ENCODE measurements at places on chromosomes 3 and 15.

GRCh38 chr3:47299381-47300318, 16.9 kb downstream of the KLHL18 start:
- no peak for DNase-seq

DNA sequence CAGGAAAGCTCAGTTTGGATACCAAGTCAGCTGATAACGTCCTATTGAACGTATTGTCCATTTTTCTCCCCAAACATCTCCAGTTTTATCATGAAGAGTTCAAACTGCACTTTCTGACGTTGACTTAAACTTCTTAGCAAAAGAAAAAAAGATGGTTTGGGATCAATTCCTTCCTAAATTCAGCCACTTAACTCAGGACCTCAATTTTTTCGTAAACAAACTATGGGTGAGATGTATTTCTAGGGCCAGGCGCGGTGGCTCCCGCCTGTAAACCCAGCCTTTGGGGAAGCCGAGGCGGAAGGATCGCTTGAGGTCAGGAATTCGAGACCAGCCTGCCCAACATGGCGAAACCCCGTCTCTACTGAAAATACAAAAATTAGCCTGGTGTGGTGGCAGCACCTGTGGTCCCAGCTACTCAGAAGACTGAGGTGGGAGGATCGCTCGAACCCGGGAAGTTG, 464 bp upstream of the MRPS25 start:
- no peak for DNase-seq

DNA sequence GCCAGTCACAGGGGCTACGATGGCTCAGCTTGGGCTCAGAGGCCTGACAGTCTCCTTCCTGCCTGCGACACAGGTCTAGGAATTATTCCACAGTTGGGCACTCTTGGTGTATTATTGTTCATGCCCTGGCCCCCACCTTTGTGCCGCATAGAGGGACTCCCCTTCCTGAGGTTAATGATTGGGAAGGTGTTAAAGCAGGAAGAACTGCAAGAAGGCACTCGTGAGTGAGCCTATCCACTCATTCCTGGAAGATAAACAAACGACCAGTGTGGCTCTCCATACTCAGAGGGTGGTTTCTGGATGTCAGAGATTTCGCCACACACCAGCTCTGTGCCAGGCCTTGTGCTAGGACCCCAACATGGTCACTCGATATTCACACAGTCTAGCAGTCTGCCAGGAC, 12.3 kb downstream of the LIPC start:
- no peak for DNase-seq

- no peak for DNase-seq
Measured at GRCh38 chr3:3799173-3800079, at the start of gene LRRN1. LRRN1 (plus strand) TSS chr3:3799431; CDS start chr3:3844642, 45,211 bp downstream.

DNA sequence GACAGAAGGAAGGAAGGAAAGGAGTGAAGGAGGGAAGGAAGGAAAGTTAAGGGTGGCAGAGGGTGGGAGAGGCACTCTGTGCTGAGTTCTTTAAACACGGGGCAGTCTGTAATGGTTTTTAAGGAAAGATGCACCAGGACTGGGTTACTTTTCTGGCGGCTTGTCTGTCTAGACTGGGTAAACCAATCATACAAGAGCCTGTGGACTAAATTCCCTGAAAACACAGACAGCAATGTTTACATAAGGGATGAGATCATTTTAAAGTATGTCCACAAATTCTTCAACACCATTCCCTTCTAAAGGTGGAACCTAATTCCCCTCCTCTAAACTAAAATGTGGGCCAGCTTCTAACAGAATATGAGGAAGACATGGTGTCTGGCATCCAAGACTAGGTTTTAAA, 235.5 kb upstream of the IGF1R start:
- no peak for DNase-seq

DNA sequence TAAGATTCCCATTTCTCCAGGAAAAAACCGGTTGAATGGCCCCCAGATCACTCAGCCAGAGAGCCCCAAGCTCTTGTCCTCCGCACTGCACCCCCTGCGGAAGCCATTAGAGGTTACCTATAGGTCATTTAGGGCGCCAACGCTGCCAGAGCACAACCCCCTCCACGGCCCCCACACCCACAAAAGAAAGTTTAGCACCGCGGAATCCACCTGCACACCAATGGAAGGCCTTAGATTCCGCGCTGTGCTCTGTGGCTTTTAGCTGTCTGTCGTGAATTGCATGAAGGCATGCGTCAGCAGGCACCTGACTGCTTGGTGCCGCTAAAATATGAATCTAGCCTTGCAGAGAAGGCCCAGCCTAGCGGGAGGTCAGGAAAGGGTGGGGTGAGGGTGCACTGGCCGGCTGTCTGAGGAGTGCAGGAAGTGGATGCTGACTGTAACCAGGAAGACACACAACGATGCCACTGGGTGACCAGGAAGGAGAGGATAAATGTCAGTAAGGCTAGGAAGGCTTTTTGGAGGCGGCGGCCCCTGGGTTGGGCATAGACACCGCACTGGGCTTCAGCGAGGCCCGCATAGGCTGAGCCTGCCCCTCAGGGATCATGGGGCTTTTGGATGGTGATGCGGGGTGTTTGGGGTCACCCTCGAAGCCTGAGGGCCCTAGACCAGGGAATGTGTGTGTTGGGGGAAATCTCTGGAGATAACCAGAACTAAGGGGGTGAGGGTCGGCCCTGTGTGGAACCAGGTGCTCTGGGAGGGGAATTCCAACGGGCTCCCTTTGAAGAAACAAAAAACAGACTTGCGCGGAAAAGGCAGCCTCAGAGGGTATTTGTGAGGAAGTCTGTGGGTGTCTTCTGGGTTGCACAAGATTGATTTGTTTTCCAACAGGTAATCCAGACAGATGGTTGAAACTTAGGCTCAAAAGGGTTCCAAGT, 976 bp upstream of the NUP210 start:
- DNase-seq: peak; percentile 87

DNA sequence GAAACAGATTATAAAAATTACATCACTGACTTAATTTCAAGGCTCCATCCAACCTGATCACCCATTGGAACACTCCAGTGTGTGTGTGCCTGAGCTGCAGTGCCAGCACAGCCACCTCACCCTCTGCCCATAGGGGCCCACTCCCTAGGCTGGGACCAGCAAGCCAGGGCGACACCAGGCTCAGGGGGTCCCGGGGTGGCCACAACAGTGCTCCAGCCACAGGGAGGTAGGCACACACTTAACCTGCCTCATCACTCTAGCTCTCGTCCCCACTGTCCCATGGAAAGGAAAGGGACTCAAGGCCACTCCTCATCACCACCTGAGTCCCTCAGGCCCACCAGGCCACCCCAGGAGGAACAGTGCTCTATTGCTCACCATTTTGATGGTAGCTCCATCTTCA, 24.9 kb downstream of the ZXDC start:
- no peak for DNase-seq

DNA sequence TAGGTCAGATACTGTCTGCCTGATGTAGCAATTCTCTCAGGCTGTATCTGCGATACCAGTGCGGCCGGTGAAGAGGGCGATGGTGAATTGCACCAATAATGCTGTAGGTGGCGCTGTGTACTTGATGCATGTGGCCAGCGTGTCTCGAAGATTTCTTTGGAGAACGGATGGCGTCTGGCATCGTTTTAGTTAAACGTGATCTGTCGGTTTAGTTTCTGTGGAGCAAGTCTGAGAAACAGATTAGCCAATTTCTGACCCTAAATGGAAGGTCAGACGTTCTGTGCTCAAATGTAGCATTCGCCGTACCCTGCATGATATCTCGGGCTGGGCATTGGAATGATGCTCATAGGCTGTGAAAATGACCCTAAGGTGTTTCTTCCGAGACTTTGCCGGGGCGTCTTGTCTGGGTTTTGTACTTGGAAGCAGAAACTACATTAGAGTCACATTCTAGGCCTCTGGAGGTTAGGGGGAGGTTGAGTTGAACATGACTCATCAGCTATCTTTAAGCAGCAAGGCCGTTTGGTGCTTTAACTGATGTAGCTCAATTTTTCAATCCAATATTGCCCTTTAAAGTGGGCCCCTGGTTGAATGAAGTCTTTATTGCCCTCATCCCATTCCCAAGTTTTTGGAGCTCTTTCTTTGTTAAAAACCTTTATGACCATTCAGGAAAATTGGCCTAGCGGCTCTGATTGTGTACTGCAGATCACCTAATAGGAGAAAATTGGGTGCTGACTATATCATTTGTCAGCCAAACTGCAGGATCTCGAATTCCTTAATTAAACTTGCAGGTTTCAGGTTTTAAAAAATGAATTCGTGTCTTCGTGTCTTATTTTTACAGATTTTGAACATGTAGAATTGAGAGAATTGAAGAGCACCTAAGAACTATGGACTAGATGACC, 80.0 kb downstream of the SQOR start:
- no peak for DNase-seq

GRCh38 chr3:115663414-115663813, 40.1 kb downstream of the GAP43 start:
- no peak for DNase-seq

Data from T-helper 22 cell (primary cell).